ENCODE measurements at places on chromosomes 16 and 17.

- DNase-seq = no peak
Observed at GRCh38 chr17:38339891-38340290, 3.9 kb downstream of the GPR179 start.

- DNase-seq = no peak
Observed at GRCh38 chr17:68184816-68185436, 62.9 kb upstream of the AMZ2 start.

GRCh38 chr17:40230670-40231069, 11.6 kb downstream of the WIPF2 start:
- DNase-seq = no peak

GRCh38 chr17:73584987-73585386, 59.3 kb downstream of the SDK2 start:
- no peak for DNase-seq
